ENCODE measurements at places on chromosomes 13 and 19. TPM values are rescaled to one million over a fixed set of nuclear protein-coding genes. Genes with fewer than 3 reads are reported as not detected.

GRCh38 chr13:44951184-44951583 lies 38.1 kb downstream of the NUFIP1 start:
- H3K27me3 ChIP-seq = no peaks in the 10 kb centered on the region
- no peak for DNase-seq
- no peak overlapping the region for H3K4me3 ChIP-seq
- no peak overlapping the region for H3K27ac ChIP-seq
- H3K4me1 ChIP-seq = no peaks in the 10 kb centered on the region

Gene HPN
- 4.4 TPM for total RNA-seq

DNA sequence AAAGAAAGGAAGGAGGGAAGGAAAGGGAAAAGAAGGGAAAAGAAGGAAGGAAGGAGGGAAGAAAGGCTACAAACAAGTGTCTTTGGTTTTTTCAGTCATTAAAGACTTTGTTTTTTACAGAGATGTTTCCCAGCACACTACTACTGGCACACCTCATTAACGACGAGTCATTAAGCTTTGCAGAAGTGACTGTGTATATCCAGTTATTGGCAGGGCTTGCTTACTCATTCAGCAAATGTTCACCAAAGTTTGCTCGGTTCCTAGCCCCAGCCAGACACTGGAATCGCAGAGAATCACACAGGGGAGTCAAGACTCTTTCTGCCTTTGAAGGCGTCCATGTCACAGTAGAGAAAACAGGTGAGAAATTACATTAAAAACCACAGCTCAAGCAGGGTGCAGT lies 4.3 kb downstream of the NLRP12 start:
- H3K27me3 ChIP-seq = no peaks in the 10 kb centered on the region
- DNase-seq = no peak

- H3K36me3 ChIP-seq = no peaks in the 10 kb centered on the region
- no peaks in the 10 kb centered on the region for H3K27me3 ChIP-seq
- no peak overlapping the region for H3K27ac ChIP-seq
- peaks cover 2% of the 10 kb centered on the region for H3K4me1 ChIP-seq
Observed at GRCh38 chr13:19586904-19587634, 25.7 kb upstream of the TPTE2 start.

- no peaks in the 10 kb centered on the region for H3K36me3 ChIP-seq
- no peak overlapping the region for H3K4me3 ChIP-seq
- H3K27me3 ChIP-seq = no peaks in the 10 kb centered on the region
- H3K27ac ChIP-seq = no peak overlapping the region
- H3K4me1 ChIP-seq = no peaks in the 10 kb centered on the region
- no peak for DNase-seq
Observed at GRCh38 chr19:42477933-42478332, 35.2 kb upstream of the CXCL17 start.

- no peak overlapping the region for H3K4me3 ChIP-seq
- H3K4me1 ChIP-seq = no peaks in the 10 kb centered on the region
- no peak overlapping the region for H3K27ac ChIP-seq
- DNase-seq = no peak
Observed at GRCh38 chr19:29487432-29487831, 38.4 kb upstream of the VSTM2B start.

DNA sequence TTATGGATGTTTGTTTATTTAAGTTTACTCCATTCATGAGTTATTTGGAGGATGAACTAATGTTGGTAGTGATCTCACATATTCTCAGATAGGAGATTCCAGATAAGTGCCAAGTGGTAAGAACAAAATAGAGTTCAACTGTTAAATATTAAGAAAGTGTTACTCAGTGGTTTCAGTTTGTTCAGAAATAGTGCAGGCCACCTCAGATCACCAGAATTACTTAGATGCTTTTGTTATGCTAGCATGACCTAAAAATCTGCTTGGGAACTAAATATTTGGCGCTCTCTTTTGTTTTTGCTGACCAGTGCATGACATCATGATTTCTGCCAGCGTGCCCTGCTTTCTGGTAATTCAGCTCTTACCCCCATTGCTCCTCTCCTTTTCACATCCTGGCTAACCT lies 15.6 kb downstream of the CLDN10 start:
- H3K27ac ChIP-seq = no peak overlapping the region
- no peaks in the 10 kb centered on the region for H3K27me3 ChIP-seq
- no peak overlapping the region for H3K4me3 ChIP-seq
- DNase-seq = no peak
- H3K4me1 ChIP-seq = no peaks in the 10 kb centered on the region

DNA sequence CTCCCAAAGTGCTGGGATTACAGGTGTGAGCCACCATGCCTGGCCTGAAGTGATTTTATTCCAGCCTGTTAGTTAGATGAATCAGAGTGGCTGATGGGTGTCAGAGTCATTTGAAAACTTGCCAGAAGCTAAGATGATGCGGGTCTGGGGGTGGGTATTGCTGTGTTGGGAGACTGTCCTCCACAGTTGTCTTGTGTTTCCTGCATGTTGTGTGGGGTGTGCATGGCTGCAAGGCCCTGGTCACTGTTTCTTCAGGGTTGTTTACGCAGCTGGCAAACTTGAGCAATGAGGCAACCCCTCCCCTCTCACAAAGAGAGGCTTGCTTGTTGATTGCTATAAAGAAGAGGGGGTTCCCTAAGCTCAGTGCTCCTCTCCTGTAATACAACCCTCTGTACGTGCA lies 71.8 kb downstream of the TRPM4 start:
- H3K36me3 ChIP-seq = no peaks in the 10 kb centered on the region
- no peak overlapping the region for H3K27ac ChIP-seq
- H3K27me3 ChIP-seq = no peaks in the 10 kb centered on the region
- H3K4me3 ChIP-seq = no peak overlapping the region
- H3K4me1 ChIP-seq = no peaks in the 10 kb centered on the region

DNA sequence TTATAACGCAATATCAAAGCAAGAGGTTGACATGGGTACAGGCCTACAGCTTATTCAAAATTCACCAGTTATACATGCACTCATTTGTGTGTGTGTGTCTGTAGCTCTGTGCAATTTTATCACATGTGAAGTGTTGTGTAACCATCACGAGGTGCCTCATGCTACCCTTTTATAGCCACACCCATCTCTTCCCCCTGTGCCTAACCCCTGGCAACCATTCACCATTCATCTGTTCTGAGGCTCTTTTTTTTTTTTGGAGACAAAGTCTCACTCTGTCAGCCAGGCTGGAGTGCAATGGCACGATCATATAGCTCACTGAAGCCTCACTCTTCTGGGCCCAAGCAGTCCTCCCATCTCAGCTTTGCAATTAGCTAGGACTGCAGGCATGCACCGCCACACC lies 78.4 kb downstream of the DPF1 start:
- H3K36me3 ChIP-seq = no peaks in the 10 kb centered on the region
- no peak overlapping the region for H3K4me3 ChIP-seq
- no peak overlapping the region for H3K27ac ChIP-seq
- no peaks in the 10 kb centered on the region for H3K4me1 ChIP-seq
- no peak for DNase-seq

Data from ovary (tissue), 10 donors.